ENCODE measurements at places on chromosomes 1 and 21.

GRCh38 chr1:230273141-230273710, 152.9 kb downstream of the PGBD5 start:
- no peaks in the 10 kb centered on the region for H3K36me3 ChIP-seq
- DNase-seq: no peak
- H3K4me3 ChIP-seq: no peak overlapping the region
- no peak overlapping the region for H3K27ac ChIP-seq

GRCh38 chr1:186113461-186113860, 261.6 kb downstream of the TPR start:
- H3K36me3 ChIP-seq: no peaks in the 10 kb centered on the region
- H3K27me3 ChIP-seq: no peaks in the 10 kb centered on the region
- no peak overlapping the region for H3K27ac ChIP-seq
- no peak overlapping the region for H3K4me3 ChIP-seq
- no peak for DNase-seq

DNA sequence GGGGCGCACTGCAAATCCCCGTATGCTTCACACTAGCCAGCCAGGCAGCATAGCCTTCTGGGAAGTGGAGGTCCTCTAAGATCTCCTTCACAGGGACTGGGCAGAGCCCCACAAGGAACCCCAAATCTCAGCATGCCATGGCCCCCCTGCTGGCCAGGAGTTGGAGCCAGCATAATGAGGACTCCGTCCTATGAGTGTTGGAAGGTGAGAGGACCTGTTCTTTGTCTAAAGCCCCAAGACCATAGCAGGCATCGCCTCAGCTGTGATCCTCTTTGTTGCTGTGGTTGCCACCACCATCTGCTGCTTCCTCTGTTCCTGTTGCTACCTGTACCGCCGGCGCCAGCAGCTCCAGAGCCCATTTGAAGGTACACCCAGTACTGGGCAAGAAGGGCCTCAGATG, 1.5 kb downstream of the SHISA4 start:
- H3K27me3 ChIP-seq: no peaks in the 10 kb centered on the region
- no peak for DNase-seq
- no peaks in the 10 kb centered on the region for H3K36me3 ChIP-seq
- H3K27ac ChIP-seq: no peak overlapping the region

DNA sequence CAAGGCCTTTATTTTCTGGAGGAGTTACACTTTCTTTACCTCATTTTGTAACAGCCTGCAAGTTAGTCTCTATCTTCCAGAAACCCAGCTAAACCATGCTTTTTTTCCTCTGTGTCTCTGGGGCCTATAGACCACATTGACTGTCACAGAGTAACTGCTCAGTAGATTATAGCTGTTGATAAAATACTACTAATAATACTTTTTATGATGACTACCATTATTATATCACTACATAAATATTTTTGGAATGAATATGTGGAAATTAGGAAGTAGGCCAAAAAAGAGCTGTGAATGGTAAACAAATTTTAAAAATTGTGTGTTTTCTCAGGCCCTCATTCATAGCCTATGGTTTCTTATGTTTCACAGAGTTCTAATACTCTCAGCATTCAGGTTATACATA, 233.1 kb upstream of the USP24 start:
- DNase-seq: no peak
- H3K36me3 ChIP-seq: no peaks in the 10 kb centered on the region
- H3K4me1 ChIP-seq: no peaks in the 10 kb centered on the region
- no peaks in the 10 kb centered on the region for H3K27me3 ChIP-seq

GRCh38 chr1:200369131-200369530, 40.7 kb downstream of the ZNF281 start:
- no peaks in the 10 kb centered on the region for H3K36me3 ChIP-seq
- no peak overlapping the region for H3K27ac ChIP-seq
- DNase-seq: no peak
- peaks cover 8% of the 10 kb centered on the region for H3K4me1 ChIP-seq
- no peak overlapping the region for H3K4me3 ChIP-seq
- H3K27me3 ChIP-seq: no peaks in the 10 kb centered on the region

DNA sequence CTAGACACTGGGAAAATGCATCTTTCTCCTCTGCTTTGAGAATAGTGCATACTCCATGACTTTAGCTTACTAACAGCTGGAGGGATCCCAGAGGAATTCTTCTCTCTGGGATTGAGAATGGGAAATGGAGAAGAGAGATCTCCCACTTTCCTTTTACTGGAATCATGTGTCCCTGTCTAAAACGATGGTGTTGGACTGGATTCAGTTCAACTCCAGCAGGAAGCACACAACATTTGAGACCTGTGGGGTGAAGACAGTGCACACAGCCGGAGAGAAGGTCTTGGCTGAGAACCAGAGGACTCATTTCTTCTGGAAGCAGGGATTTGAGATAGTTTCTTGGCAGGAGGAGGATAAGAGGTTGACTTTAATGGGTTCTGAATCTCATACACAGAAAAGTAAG, 58.7 kb downstream of the TRABD2B start:
- H3K27ac ChIP-seq: no peak overlapping the region
- H3K4me3 ChIP-seq: no peak overlapping the region
- no peaks in the 10 kb centered on the region for H3K4me1 ChIP-seq
- DNase-seq: no peak
- H3K27me3 ChIP-seq: no peaks in the 10 kb centered on the region
- H3K36me3 ChIP-seq: no peaks in the 10 kb centered on the region

DNA sequence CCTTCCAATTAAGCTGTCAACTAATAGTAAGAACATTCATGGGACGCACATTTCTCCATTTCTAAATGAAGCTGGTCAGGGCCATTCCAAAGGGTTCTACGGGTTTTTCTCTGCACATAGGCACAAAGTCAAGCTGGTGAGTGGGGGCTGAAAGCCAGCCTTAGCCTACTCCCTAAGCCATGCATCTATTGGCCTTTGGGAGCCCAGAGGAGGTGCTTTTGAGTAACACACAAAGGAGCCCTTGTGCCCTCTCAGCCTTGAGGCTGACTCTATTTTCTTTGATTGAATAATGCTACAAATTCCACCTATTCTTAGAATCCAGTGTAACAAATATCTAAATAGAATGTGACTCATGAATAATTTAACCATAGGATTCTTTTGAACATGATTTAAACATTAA, 73.6 kb downstream of the RGS13 start:
- H3K4me3 ChIP-seq: no peak overlapping the region
- H3K36me3 ChIP-seq: no peaks in the 10 kb centered on the region
- H3K4me1 ChIP-seq: no peaks in the 10 kb centered on the region

DNA sequence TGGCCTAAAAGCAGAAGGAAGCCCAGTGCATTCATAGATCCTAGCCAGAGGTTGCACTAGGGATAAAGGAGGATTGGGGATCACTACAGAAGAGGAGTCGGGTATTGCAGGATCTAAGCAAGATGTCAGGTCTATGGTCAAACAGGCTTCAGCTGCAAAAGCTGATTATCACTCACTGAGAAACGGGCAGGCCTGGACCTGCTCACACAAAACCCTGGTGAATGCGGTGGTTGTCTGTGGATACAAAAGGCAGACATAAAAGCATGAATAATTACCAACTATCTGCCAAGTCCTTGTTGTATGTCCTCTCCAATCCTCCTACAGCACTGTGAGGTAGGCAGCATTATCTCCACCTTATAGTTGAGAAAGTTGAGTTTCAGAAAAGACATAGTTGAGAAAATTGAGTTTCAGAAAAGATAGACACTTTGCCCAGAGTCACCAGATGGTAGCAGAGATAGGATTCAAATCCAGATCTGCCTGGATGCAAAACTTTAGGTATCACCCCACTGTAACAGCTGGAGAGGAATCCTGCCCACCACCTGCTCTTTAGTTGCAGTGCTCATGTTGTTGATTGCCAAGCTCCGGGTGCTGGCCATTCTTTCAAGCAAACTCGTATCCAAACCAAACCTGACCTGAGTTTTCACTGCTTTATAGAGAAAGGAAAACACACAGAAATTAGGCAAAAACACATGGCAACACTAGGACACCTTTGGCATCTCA, 49.6 kb upstream of the HOOK1 start:
- H3K36me3 ChIP-seq: no peaks in the 10 kb centered on the region
- H3K4me1 ChIP-seq: peaks cover 4% of the 10 kb centered on the region
- H3K4me3 ChIP-seq: no peak overlapping the region
- H3K27ac ChIP-seq: no peak overlapping the region
- no peak for DNase-seq

DNA sequence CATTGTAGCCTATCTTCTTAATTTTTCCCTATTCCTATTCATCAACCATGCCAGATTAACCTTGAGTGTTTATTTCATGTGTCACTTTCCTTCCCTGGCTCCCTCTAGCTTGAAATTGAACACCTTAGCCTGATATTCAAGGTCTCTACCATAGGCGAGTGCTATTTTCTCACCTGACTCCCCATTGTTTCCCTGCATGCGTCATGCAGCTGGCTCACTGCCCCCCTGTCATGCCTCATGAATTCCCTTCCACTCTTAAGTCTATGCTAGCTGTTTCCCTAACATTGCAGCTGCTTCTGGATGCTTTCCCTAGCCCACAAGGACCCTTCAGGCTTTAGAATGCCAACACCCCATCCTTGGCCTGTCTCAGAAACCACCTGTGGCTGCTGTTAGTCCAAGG, 56.7 kb upstream of the CD1D start:
- peak; percentile 59 for DNase-seq
- no peak overlapping the region for H3K4me3 ChIP-seq
- no peaks in the 10 kb centered on the region for H3K27me3 ChIP-seq
- H3K27ac ChIP-seq: no peak overlapping the region
- H3K36me3 ChIP-seq: no peaks in the 10 kb centered on the region
- H3K4me1 ChIP-seq: no peaks in the 10 kb centered on the region

Measured in mesendoderm (in vitro differentiated cells).